Neural crest cell (in vitro differentiated cells): ENCODE measurements at places on chromosomes 7 and 10.

DNA sequence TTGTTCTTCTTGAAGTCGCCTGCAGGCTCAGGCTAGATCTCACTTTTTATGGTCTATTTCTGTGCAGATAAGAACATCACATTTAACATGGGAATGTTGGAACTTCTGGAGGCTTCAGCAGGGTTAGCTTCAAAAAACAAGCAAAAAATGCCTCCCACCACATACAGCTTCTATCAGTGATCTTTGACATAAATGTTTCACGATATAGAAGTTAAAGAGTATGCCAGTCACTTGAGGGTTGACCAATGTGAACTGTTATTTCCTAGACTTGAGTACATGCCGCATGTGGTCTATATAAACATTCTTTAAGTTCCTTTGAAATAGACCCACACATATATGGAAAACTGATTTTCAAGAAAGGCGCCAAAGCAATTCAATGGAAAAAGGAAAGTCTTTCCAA lies 219.2 kb upstream of the KLF14 start:
- H3K27me3 ChIP-seq: no peaks in the 10 kb centered on the region
- DNase-seq: no peak
- H3K36me3 ChIP-seq: no peaks in the 10 kb centered on the region
- no peak overlapping the region for H3K27ac ChIP-seq
- H3K4me3 ChIP-seq: no peak overlapping the region

GRCh38 chr7:75985518-75986146 lies 8.8 kb downstream of the TMEM120A start:
- no peak overlapping the region for H3K4me3 ChIP-seq
- H3K36me3 ChIP-seq: peaks cover 5% of the 10 kb centered on the region
- no peak for DNase-seq
- H3K4me1 ChIP-seq: peaks cover 11% of the 10 kb centered on the region
- peaks cover 3% of the 10 kb centered on the region for H3K27me3 ChIP-seq

DNA sequence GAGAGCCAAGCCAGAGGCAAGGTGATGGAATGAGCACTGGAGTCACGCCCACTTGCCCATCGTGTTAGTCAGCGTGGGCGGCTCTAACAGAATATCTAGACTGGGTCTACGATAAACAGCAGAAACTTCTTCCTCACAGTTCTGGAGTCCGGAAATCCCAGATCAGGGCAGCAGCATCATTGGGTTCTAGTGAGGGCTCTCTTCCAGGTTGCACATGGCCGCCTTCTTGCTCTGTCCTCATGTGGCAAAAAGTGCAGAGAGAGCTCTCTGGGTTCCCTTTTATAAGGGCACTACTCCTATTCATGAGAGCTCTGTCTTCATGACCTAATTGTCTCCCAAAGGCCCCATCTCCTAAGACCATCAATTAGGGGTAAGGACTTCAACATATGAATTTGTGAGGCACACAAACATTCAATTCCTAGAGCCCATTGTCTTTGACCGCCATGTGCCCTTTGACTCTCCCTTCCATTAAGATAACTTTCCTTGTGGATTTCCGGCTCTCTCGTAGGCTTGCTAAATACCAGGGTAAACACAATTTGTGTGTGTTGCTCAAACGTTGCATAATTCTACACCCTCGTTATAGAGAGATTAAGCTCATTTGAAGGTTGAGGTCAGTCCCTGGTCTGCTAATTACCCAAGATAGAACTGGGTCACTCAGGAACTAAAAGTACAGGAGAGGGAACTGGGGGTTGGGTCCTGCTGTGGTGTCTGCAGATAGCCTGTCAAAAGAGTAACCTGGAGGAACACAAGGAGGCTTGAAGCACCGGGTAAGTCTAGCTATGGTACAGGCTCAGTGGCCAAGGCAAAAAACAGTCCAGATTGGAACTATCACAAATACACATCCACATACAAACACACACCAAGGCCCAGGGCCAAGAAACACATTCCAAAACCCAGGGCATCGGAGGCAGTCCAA lies 28.7 kb upstream of the USP6NL start:
- H3K27ac ChIP-seq: no peak overlapping the region
- H3K4me1 ChIP-seq: peaks cover 6% of the 10 kb centered on the region
- no peak overlapping the region for H3K4me3 ChIP-seq
- no peaks in the 10 kb centered on the region for H3K27me3 ChIP-seq
- DNase-seq: no peak
- H3K36me3 ChIP-seq: no peaks in the 10 kb centered on the region

DNA sequence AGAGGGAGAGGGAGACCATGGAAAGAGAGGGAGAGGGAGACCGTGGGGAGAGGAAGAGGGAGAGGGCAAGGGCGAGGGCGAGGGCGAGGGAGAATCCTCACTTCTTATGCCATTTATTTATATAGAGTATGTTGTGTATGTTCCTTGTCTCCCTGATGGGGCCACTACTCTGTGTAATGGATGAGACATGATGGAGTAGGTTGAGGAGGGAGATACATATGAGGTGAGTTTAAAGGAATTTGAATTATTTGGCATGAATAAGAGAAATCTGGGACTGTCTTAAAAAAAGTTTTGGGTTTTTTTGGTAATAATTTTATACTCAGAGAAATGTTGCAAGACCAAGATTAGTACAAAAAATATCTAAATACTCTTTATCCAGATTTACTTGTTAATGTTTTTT lies 20.1 kb downstream of the CCSER2 start:
- H3K4me1 ChIP-seq: peaks cover 12% of the 10 kb centered on the region
- H3K27me3 ChIP-seq: no peaks in the 10 kb centered on the region
- H3K27ac ChIP-seq: no peak overlapping the region
- no peak for DNase-seq
- peaks cover 13% of the 10 kb centered on the region for H3K36me3 ChIP-seq
- H3K4me3 ChIP-seq: no peak overlapping the region

DNA sequence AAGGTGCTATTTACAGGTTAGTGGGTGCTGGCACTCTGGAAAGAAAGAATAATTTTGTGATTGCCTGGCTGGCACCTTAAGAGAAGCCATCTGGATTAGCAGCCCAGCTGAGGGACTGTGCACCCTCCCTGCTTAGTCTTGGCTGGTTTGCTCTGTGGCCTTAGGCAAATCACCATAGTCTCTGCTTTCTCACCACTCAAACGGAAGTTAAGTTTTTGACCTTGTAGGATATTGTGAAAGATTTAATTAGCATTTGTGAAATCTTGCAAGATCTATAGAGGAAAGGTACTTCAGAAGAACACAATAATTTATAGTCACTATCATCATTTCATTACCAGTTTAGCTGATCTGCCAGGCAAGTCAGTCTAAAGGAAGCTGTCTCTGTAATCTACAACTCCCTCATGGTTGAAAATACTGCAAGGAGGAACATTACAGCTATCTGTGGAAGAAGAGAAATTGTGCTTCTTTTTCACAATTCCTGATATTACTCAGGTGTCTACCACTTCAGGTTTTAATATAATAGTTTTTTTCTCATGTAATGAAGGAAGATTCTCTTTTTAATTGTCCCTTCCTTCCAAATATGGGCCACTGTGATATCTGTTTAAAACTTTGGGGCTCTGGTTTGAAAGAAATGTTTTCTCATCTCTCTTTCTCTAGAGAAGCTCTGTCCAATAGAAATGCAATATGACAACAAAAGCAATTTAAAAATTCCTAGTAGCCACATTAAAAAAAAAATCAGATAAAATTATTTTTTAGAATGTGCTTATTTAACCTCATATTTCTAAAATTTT lies 219.6 kb downstream of the PTEN start:
- H3K4me1 ChIP-seq: peaks cover 9% of the 10 kb centered on the region
- no peak for DNase-seq
- H3K36me3 ChIP-seq: no peaks in the 10 kb centered on the region
- no peak overlapping the region for H3K27ac ChIP-seq
- H3K27me3 ChIP-seq: no peaks in the 10 kb centered on the region

DNA sequence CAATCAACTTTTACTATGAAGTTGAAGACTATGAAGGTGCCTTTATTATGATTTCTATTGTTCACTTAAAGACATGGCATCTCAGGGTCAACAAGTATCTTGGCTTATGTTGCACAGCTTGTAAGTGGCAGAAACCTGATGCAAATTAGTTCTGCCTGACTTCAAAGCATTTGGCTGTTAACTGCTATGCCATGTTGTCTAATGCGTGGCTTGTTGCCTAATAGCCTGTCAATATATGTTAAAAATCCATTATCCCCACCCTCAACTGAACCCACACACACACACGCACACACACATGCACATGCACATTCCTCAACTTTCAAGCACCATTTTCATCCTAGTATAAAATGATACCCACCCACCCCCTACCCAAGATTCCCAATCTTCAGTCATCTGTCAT lies 217.1 kb downstream of the NRG3 start:
- no peaks in the 10 kb centered on the region for H3K36me3 ChIP-seq
- H3K4me3 ChIP-seq: no peak overlapping the region
- H3K27me3 ChIP-seq: no peaks in the 10 kb centered on the region
- H3K4me1 ChIP-seq: peaks cover 5% of the 10 kb centered on the region
- no peak overlapping the region for H3K27ac ChIP-seq
- no peak for DNase-seq

DNA sequence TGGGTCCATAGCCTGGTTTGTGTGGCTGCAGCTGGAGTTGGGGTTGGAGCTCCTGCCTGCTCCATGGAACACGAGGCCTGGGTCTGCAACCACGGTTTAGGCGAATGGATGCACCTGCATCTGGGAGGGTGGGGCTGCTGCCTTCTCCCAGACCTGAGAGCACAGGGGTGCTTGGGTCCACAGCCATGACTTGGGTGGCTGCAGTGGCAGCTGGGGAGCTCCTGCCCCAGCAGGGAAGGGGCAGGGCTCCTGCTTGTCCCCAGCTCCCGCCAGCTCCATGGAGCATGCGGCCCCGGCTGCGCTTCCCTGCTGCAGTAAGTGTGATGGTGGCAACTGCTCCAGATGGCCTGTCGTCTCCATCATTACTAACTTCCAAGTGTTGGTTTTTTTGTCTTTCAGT lies 571.1 kb upstream of the LRRN3 start:
- no peak overlapping the region for H3K4me3 ChIP-seq
- H3K27ac ChIP-seq: no peak overlapping the region
- peaks cover 8% of the 10 kb centered on the region for H3K36me3 ChIP-seq
- peaks cover 32% of the 10 kb centered on the region for H3K4me1 ChIP-seq

DNA sequence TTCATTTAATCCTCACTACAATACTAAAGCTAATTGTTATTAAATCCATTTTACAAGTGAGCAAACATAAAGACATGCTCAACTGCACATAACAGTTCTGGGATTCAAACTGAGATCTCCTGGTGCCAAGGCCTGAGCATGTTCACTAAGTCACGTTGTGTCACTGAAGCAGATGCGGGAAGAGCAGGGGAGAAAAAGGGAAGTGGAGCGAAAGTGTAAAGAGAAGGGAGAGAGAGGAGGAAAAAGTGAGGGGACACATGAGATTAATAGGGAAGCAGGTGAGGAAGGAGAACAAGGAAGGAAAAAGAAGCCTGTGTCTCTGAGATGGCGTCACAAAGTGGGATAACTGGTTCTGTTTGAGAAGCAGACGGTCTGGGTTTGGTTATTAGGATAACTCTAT lies 38.9 kb upstream of the KAT6B start:
- no peaks in the 10 kb centered on the region for H3K4me1 ChIP-seq
- no peaks in the 10 kb centered on the region for H3K27me3 ChIP-seq
- H3K4me3 ChIP-seq: no peak overlapping the region
- no peak for DNase-seq

GRCh38 chr7:103795107-103795506 lies 194.4 kb downstream of the RELN start:
- no peak overlapping the region for H3K27ac ChIP-seq
- H3K4me3 ChIP-seq: no peak overlapping the region
- H3K27me3 ChIP-seq: peaks cover 39% of the 10 kb centered on the region
- H3K36me3 ChIP-seq: no peaks in the 10 kb centered on the region
- no peaks in the 10 kb centered on the region for H3K4me1 ChIP-seq
- DNase-seq: no peak

DNA sequence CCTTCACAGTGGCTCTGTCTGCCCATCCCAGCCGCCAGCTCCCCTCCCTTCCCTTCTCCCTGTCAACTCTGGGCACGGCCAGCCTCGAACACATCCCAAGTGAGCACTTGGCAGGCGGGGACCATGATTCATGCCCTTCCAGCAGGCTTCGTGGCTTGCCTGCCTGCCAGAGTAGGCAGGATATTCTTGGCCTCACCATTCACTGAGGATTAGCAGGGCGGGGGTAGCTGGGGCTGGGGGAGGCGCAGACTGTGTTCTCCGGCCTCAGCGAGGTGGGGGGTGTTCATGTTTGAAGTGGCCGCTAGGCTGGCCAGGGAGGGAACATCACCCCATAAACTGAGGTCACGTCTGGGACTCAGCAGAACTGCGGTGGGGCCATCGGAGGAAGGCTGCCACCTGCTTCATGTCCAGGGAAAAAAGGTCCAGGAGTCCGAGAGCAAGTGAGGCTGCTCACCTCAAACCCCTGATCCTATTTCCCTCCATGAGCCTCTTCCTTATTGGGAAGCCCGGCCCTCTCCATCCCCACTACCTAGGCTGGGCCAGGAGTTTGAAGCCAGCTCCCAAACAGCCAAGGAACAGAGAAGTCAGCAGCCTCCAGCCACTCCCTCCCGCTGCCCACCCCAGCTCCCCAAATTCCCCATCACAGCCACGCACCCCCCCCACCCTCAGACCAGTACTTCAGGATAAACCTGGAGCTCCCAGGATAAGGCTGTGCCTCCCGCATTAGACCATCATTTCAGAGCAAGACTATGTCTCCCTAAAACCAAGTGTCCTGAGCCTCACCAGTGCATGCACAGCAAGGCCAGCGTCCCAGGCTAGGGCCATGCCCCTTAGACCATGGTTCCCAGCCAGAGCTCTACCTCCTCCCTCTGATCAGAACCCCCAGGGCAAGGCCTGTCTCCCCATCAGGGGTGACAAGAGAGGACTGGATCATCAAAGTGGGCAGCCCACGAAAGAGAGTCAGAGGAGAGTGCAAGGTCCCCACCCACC lies 42.8 kb upstream of the RABGEF1 start:
- H3K4me1 ChIP-seq: no peaks in the 10 kb centered on the region
- H3K36me3 ChIP-seq: peaks cover 5% of the 10 kb centered on the region
- no peaks in the 10 kb centered on the region for H3K27me3 ChIP-seq

DNA sequence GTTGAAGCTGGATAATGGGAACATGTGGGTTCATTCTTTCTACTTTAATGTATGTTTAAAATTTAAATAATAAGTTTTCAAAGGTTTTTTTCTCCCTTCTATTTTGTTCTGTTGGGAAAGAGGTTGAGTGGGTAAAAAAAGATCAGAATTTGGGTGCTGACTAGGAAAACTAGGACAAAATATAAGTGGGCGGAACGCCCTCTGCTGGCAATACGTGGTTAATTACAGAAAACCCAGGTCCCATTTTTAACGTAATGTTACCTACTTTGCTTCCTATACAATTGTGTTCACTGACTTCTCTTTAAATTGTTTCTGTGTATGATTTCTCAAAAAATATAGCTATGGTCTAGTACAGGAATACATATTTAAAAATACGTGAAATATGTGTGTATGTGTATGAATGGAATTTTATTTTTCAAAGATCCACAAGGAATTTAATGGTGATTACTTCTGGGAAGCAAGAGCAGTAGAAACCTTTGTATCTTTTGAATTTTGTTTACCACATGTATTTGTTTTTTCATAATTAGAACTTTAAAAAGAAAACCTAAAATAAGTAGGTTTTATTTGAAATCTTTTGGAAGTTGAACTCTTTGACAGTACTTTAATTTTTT lies 8.7 kb downstream of the ECD start:
- H3K4me3 ChIP-seq: peak overlapping the region; percentile 66
- H3K36me3 ChIP-seq: peaks cover 30% of the 10 kb centered on the region
- no peaks in the 10 kb centered on the region for H3K27me3 ChIP-seq
- peak; percentile 58 for DNase-seq
- no peak overlapping the region for H3K27ac ChIP-seq
- peaks cover 4% of the 10 kb centered on the region for H3K4me1 ChIP-seq
